Left cardiac atrium (tissue), 4 donors: ENCODE measurements at places on chromosomes 12 and 14. TPM values are rescaled to one million over a fixed set of nuclear protein-coding genes. Genes with fewer than 3 reads are reported as not detected.

The NEDD1 gene
- total RNA-seq: 11.0 TPM

DNA sequence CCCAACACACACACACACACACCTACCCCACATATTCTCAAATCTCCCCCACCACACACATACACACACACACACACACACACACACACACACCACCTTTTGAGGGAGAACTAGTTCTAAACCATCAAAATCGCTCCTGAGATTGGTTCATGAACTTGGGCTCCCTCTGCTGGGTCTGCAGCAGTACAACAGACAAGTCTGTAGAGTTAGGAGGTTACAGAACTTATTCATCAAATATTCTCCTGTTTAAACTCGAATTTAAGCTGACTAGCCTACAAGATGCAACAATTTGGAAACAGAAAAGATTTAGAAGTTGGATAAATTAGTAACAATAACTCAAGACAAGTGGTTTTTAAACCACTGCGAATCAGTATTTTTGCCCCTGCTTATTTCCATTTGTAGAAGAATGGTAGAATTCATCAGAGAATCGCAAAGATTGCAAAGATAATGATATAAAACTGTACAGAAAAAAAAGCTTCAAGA lies 136.4 kb upstream of the USP15 start:
- DNase-seq: no peak

- no peak for DNase-seq
These were observed 10.5 kb upstream of the STAC3 start for GRCh38 chr12:57261428-57261865.

DNA sequence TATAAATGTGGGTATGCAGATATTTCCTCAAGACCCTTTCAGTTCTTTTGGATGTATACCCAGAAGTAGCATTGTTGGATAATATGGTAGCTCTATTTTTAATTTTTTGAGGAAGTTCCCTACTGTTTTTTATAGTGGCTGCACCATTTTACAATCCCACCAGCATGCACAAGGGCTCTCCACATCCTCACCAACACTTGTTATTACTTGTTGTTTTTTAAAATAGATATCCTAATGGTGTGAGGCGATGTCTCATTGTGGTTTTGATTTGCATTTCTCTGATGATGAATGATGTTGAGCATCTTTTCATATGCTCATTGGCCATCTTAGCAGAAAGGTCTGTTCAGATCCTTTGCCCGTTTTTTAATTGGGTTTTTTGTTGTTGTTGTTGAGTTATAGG lies 47.1 kb downstream of the DIP2B start:
- DNase-seq: no peak
